ENCODE measurements at places on chromosomes 13 and 19.

DNA sequence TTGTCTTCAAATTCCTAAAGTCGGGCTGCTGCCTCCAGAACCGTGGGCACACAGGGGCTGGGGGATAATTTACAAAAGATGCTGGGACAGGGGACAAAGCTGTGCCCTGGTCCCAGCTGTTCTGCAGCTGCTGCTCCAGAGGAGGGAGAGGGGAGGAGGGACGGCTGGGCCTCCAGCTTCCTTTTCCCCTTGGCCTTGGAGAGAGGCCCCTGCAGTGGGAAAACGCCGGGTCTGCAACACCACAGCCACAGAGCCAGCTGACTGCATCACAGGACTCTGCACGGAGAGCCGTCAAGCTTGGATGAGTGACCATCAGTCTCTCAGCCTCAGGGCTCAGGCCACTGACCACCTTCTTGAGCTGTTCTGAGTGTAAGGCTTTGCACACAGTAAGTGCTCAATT, 6.1 kb downstream of the DOCK6 start:
- no peak for DNase-seq

- DNase-seq: no peak
Measured at GRCh38 chr19:10891405-10892086, 20.2 kb downstream of the CARM1 start.

DNA sequence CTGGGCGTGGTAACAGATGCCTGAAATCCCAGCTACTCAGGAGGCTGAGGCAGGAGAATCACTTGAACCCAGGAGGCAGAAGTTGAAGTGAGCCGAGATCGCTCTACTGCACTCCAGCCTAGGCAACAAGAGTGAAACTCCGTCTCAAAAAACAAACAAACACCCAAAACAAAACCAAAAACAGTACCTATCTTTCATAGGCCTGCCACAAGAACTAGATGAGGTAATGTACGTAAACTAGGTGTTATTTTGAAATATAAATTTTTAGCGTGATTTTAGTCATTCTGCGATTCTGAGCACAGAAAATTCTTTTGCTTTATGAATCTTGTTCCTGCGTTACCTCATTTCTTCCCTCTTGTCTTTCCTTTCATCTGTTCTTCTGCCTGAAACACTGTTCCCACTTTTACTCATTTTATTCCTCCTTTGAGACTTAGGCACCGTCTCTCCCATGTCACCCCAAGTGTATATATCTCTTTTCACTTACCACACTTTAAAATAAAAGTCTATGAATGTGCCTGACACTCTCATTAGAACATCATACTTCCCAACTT, 238.2 kb upstream of the HTR2A start:
- no peak for DNase-seq

DNA sequence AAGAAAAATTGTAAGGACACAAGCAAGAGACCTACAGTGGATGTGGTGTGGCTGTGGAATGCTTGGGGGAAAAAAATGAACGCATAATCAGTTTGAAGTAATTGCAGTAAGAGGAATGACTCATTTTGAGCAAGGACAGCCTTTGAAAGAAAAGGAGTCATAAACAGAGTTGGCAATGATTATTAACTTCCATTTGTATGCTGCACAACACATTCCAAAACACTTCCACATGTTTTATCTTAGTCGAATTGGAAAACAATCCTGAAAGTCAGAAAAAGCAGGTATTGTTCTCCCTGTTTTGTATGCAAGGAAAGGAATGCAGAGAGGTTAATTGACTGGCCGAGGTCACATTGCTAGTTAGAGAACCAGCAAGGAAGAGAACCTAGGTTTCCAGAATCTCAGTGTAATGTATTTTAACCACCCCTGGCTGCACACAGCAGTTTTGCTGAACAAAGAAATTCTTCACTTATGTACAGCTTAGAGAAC, 630.0 kb upstream of the MIR17HG start:
- peak; percentile 65 for DNase-seq

DNA sequence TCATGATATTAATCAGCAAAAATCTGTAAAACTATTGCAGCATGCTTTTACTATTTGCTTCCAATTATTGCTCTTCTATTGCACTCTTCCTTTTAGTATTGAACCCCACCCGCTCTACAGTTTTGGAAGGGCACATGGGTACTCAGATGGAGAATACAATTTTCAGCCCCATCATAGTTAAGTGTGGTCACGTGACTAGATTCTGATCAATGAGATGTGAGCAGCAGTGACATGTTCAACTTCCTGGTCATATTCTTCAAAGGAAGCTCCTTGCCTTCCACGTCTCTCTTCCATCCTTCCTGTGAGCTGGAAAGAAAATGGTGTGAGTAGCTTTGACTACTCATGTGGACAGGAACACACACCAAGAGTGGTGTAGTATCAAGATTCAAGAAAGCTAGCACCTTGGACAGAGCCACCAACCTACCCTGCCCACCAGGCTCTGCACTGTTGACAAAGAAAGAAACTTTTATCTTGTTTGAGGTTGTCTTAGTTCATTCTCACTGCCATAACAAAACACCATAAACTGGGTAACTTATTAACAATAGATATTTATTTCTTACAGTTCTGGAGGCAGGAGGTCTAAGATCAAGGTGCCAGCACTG, 3.8 kb upstream of the FGF14 start:
- no peak for DNase-seq

DNA sequence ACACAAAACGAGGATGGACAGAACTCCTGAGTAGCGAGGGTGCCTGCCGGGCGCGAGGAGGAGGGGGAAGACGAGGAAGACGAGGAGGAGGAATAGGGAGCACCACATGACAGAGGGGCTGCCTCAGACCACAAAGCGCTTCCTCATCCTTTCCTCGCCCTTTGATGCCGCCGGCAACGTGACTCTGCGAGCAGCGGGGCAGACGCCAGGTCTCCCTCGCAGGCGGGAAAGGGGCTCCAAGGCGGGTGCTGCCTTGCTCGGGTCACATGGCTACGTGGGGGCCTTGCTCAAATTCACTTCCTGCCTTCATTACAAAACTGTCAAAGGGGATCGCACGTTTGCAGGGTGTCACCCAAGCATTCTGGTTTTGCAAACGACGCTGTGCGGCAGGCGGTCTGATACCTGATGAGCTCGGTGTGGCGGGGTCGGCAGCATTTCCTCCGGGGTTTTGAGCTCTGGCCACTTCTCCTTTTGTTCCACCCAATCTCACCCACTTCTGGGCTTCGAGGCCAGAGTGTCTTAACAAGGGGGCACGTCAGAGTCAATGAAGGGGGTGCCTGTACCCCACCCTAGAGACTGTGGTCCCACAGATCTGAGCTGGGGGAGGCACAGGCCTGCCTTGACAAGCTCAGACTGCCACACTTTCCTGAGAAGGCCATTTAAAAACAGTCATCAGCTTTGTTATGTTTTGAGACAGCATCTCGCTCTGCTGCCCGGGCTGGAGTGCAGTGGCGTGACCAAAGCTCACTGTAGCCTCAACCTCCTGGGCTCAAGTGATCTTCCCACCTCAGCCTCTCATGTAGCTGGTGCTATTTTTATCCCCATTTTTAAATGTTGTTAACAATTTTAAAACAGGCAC, 14.9 kb downstream of the MAP2K2 start:
- no peak for DNase-seq
